ENCODE measurements at places on chromosomes 1 and 21. TPM values are rescaled to one million over a fixed set of nuclear protein-coding genes. Genes with fewer than 3 reads are reported as not detected.

The ELF3 gene
- total RNA-seq = 0.59 TPM

The PFDN2 gene
- 42.8 TPM for total RNA-seq

The TMEM51 gene
- 3.9 TPM for total RNA-seq

The FUBP1 gene
- total RNA-seq = 163 TPM

The CYP2J2 gene
- 8.6 TPM for total RNA-seq

GRCh38 chr1:229089586-229090208 lies 181.2 kb upstream of the RAB4A start:
- H3K27me3 ChIP-seq = no peaks in the 10 kb centered on the region
- no peak overlapping the region for H3K4me3 ChIP-seq
- no peaks in the 10 kb centered on the region for H3K36me3 ChIP-seq

DNA sequence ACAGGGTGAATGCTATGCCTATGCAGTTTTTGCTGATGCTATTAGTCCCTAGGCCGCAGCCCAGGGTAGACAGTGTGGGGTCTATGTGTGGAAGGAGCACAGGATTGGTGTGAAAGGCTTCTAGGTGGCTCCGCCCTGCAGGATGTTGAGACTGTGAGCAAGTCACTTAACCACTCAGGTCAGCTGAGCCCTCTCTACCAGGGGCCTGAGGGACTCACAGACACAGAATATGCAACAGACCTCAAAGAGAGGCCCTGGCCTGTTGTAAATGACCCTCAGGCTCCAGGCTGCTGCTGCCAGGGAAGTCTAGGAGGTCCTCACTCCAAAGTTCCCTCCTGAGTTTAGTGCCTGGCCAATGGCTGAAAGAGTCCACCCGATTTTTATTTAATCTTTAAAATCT lies 11.0 kb downstream of the NHLH2 start:
- peaks cover 13% of the 10 kb centered on the region for H3K4me1 ChIP-seq
- peaks cover 15% of the 10 kb centered on the region for H3K27me3 ChIP-seq
- H3K36me3 ChIP-seq = no peaks in the 10 kb centered on the region
- no peak overlapping the region for H3K27ac ChIP-seq
- no peak for DNase-seq

GRCh38 chr1:100912019-100912418 lies 16.1 kb downstream of the SLC30A7 start:
- peaks cover 20% of the 10 kb centered on the region for H3K36me3 ChIP-seq
- H3K4me3 ChIP-seq = no peak overlapping the region
- no peak overlapping the region for H3K27ac ChIP-seq
- H3K4me1 ChIP-seq = no peaks in the 10 kb centered on the region
- no peak for DNase-seq
- no peaks in the 10 kb centered on the region for H3K27me3 ChIP-seq

DNA sequence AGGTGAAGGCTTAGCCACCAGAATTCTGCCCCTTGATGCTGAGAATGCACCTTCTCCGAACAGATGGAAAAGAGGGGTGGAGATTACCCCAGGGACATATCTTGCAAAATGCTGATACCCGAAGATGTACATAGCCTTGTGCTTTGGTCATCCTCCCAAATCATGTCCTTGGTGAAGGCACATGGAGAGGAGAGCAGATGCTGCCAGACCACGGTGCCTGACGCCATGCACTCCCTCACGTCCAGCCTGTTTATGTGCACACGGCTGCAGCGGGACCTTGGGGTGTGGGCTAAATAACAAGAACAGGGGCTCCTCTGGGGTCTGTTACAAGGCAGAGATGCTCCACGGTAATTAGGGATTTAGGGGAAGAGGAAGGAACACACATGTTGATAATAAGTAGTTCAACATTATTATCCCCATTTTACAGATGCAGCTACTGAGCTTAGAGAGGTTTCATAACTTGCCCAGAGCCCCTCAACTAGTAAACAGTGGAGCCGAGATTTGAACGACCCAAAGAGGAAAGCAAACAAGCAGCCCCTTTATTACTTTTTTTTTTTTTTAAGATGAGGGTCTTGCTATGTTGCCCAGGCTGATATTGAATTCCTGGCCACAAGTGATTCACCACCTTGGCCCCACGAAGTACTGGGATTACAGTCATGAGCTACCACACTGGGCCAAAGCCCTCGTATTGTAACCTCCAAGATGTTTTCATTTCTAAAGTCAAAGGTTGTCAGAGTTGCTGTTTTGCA lies 12.9 kb downstream of the EPHX1 start:
- peaks cover 27% of the 10 kb centered on the region for H3K4me1 ChIP-seq
- DNase-seq = no peak
- peaks cover 6% of the 10 kb centered on the region for H3K36me3 ChIP-seq

GRCh38 chr1:110770832-110771231 lies 96.1 kb upstream of the KCNA3 start:
- H3K27me3 ChIP-seq = peaks cover 12% of the 10 kb centered on the region
- H3K27ac ChIP-seq = no peak overlapping the region
- no peak overlapping the region for H3K4me3 ChIP-seq
- H3K4me1 ChIP-seq = no peaks in the 10 kb centered on the region
- no peaks in the 10 kb centered on the region for H3K36me3 ChIP-seq

GRCh38 chr1:15337656-15338402 lies 71.9 kb upstream of the EFHD2 start:
- H3K27ac ChIP-seq = no peak overlapping the region
- no peak for DNase-seq
- peaks cover 27% of the 10 kb centered on the region for H3K4me1 ChIP-seq
- H3K27me3 ChIP-seq = no peaks in the 10 kb centered on the region

GRCh38 chr21:38448671-38449385 lies 49.4 kb downstream of the ERG start:
- no peaks in the 10 kb centered on the region for H3K36me3 ChIP-seq
- H3K27ac ChIP-seq = no peak overlapping the region
- H3K4me1 ChIP-seq = no peaks in the 10 kb centered on the region
- H3K27me3 ChIP-seq = no peaks in the 10 kb centered on the region
- no peak overlapping the region for H3K4me3 ChIP-seq

DNA sequence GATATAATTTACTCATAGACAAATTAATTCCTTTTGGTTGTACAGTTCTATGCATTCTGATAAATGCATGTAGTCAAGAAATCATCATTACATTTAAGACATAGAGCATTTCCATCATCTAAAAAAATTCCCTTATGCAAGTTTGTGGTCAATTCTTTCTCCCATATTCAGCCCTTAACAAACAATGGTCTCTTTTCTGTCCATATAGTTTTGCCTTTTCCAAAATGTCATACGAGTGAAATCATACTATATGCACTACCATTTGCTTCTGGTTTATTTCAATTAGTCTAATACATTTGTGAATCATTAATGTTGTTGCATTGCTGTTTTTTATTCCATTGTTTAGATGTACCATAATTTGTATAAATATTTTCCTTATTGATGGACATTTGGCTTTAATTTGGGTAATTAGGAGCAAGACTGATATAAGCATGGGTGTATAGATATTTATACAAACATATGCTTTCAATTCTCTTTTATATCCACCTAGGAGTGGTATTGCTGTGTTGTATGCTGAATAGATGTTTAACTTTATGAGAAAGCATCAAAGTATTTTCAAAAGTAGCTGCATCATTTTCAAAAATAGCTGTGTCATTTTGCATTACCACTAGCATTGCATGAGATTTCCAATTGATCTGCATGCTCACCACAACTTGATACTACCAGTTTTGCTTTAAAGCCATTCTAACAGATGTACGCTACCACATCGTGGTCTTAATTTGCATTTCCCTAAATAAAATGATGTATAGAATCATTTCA lies 397.0 kb upstream of the ADAMTS5 start:
- no peaks in the 10 kb centered on the region for H3K4me1 ChIP-seq
- H3K27ac ChIP-seq = no peak overlapping the region
- H3K36me3 ChIP-seq = no peaks in the 10 kb centered on the region

DNA sequence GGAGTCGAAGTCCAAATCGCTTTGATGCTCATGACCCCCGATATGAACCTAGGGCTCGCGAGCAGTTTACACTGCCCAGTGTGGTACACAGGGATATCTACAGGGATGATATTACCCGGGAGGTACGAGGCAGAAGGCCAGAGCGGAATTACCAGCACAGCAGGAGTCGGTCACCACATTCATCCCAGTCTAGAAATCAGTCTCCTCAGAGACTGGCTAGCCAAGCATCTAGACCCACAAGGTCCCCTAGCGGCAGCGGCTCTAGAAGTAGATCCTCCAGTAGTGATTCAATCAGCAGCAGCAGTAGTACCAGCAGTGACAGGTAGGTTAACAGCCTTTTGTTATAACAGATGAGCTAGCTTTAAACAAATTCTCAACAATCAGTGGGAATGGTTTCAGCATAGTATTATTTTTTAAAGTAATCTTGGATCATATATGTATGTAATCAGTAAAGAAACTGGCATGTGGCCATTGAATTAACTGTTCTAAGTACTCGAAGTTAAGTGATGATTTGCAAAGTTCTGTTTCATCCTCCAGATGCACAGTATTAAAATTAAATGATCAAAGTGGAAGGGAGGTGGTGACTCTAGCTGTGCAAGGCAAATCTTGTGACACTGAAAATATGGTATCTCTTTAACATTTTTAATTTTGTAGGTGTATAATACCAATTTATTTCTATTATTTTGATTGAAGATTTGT lies 29.0 kb downstream of the SPEN start:
- H3K36me3 ChIP-seq = peaks cover 10% of the 10 kb centered on the region
- no peak for DNase-seq
- no peaks in the 10 kb centered on the region for H3K27me3 ChIP-seq

GRCh38 chr1:36349241-36349671 lies 25.8 kb upstream of the EVA1B start:
- H3K36me3 ChIP-seq = peaks cover 86% of the 10 kb centered on the region
- peaks cover 39% of the 10 kb centered on the region for H3K4me1 ChIP-seq
- no peak overlapping the region for H3K27ac ChIP-seq
- no peaks in the 10 kb centered on the region for H3K27me3 ChIP-seq
- DNase-seq = no peak

DNA sequence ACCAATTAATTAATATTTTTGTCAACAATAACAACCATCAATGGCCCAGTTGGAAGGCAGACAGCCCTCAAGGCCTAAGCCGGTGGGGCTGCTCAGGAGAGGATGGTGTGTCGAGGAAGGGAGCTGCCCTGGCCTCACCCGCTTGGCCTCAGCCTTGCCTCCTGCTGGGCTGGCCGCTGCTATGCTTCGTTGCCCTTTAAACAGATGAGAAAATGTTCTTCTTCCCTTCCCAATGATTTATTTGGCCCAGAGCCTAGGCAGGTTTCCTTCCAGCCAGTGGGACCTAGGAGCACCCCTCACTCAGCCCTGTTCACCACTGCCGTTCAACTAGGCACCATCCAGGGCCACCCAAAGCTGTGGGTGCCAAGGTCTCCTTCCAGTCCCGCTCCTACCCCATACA lies 3.1 kb upstream of the ADGRB2 start:
- H3K4me3 ChIP-seq = no peak overlapping the region
- DNase-seq = no peak
- H3K27me3 ChIP-seq = peaks cover 10% of the 10 kb centered on the region
- H3K36me3 ChIP-seq = no peaks in the 10 kb centered on the region

- H3K4me3 ChIP-seq = no peak overlapping the region
- H3K4me1 ChIP-seq = peaks cover 10% of the 10 kb centered on the region
- H3K36me3 ChIP-seq = peaks cover 3% of the 10 kb centered on the region
- H3K27me3 ChIP-seq = no peaks in the 10 kb centered on the region
- H3K27ac ChIP-seq = no peak overlapping the region
These were observed 33.9 kb downstream of the ACTN2 start for GRCh38 chr1:236720206-236720605.

DNA sequence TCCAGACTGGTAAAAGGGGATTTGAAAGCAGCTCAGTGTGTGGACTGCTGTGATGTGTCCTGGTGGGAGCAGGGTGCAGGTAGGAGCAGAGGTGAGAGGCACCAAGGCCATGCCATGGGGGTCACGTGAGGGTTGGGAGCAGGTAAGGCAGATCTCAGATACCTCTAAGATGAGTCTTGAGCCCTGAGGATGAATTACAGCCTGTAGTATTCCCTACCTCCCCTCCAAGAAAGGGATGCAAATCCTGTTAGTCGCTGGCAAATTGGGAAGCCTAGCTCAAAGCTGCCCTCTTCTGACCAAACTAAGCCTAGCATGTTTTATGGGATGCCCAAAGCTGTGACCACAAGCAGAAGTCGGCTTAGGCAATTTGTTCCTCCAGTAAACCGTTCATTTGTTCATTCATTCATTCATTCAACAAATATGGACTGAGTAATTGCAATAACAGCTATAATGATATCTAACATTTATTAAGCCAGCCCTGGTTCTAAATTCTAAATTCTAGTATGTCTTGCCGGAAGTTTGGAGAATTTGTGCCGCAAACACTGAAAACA lies 3.9 kb upstream of the NUAK2 start:
- H3K4me3 ChIP-seq = no peak overlapping the region
- no peak for DNase-seq
- H3K27me3 ChIP-seq = no peaks in the 10 kb centered on the region
